ENCODE measurements at places on chromosomes 3 and 15. TPM values are rescaled to one million over a fixed set of nuclear protein-coding genes. Genes with fewer than 3 reads are reported as not detected.

DNA sequence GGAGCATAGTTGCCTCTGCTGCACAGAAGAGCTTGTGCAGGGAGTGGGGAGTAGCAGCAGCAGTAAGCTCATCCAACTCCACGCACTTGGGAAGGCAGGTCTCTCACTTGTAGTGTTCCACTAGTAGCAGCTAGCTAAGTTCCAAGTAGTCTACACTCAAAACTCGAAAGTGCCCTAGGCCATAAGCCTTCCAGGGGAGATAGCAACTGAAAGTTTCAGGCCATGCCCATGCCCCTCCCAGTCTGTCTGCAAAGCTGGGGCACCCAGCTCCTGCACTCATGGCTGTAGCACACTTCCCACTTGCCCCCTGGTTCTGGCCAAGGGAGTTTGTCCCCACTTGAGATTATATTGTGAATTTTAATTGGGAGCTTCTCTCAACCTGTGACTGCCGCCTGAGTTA, 57.5 kb downstream of the MFSD1 start:
- H3K27me3 ChIP-seq = peaks cover 10% of the 10 kb centered on the region
- H3K36me3 ChIP-seq = no peaks in the 10 kb centered on the region
- H3K4me1 ChIP-seq = no peaks in the 10 kb centered on the region

- no peaks in the 10 kb centered on the region for H3K4me1 ChIP-seq
- no peaks in the 10 kb centered on the region for H3K36me3 ChIP-seq
- no peak overlapping the region for H3K4me3 ChIP-seq
- H3K27me3 ChIP-seq = no peaks in the 10 kb centered on the region
- no peak for DNase-seq
These were observed 208.2 kb downstream of the THRB start for GRCh38 chr3:24286405-24286804.

GRCh38 chr3:69357196-69357595, 28.7 kb downstream of the FRMD4B start:
- DNase-seq = no peak
- no peaks in the 10 kb centered on the region for H3K27me3 ChIP-seq
- H3K4me3 ChIP-seq = no peak overlapping the region
- no peaks in the 10 kb centered on the region for H3K4me1 ChIP-seq
- no peak overlapping the region for H3K27ac ChIP-seq

DNA sequence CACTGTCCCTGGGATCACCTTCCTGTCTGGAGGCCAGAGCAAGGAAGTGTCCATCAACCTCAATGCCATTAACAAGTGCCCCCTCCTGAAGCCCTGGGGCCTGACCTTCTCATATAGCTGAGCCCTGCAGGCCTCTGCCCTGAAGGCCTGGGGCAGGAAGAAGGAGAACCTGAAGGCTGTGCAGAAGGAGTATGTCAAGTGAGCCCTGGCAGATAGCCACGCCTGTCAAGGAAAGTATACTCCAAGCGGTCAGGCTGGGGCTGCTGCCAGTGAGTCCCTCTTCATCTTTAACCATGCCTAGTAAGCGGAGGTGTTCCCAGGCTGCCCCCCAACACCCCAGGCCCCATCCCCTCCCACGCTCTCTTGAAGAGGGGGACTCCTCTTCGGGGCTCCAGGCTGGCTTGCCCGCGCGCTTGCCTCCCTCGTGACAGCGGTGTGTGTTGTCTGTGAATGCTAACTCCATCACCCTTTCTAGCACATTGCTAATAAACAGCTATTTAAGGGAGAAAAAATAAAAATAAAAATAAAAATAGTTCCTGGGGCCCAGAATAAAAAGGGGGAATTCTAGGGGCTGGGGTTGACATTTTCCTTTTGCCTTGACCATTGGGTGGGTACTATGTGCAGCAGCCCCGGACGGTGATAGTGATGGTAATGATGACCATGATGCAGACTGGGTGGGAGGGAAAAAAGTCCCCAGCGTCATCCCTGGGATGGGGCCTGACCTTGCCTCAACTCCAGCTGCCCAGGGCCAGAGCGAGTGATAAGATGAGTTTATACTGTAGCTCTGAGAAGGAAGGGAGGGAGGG, 3.3 kb upstream of the ALAS1 start:
- H3K27ac ChIP-seq = no peak overlapping the region
- no peaks in the 10 kb centered on the region for H3K36me3 ChIP-seq
- H3K4me3 ChIP-seq = no peak overlapping the region
- no peak for DNase-seq
- H3K4me1 ChIP-seq = peaks cover 9% of the 10 kb centered on the region

DNA sequence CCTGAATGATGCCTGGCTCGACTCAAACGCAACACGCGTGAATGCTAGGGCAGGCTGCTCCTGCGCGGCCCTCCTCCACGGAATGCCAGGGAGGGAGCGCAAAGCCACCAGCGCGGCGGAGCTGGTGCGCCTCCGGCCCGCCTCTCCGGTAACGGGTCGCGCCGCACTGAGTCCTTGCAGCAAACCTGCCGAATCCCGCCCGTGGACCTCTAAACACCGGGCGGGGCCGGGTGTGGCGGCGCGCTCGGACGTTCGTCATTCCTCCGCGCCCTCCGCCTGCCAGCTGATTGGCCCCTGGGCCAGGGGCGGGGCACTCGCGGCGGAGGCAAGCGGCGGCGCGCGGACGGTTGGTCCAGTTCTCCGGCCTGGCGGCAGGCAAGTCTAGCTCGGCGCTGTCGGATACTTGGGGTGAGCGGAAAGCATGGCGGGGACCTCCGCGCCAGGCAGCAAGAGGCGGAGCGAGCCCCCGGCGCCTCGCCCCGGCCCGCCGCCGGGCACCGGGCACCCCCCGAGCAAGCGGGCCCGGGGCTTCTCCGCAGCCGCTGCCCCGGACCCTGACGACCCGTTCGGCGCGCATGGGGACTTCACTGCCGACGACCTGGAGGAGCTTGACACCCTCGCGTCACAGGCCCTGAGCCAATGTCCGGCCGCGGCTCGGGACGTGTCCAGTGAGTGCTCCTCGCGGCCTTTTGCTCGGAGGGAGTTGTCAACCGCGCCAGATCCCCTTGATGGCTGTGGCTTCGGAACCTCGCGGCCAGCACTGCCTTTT, at the start of gene ATRIP:
ATRIP (plus strand) TSS at position 313 of the 769 bp plus-strand sequence; CDS start at position 422, 109 bp downstream.
- peak; percentile 96 for DNase-seq
- no peaks in the 10 kb centered on the region for H3K27me3 ChIP-seq
- peak within 1 kb of the TSS; percentile 98 for H3K4me3 ChIP-seq

The GOLGA6C gene
- not detected for total RNA-seq

DNA sequence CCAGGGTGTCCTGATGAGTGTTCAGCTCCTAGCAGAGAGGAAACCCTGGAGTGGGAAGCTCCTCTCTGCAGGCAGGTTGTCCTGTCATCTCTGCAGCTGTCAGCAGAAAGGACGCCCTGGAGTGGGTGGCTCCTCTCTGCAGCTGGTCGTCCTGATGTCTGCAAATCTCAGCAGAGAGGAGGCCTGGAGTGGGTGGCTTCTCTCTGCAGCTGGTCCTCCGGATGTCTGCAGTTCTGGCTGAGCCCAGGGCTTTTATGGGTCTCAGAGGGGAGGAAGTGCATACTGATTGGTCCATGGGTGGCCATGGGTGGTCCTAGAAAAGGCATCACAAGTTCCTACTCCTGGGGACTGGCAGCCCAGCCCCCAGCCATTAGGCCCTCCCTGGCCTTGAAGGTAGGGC, 102.6 kb upstream of the BNIP2 start:
- no peaks in the 10 kb centered on the region for H3K27me3 ChIP-seq
- H3K4me3 ChIP-seq = no peak overlapping the region
- H3K36me3 ChIP-seq = no peaks in the 10 kb centered on the region

- no peak overlapping the region for H3K27ac ChIP-seq
- no peak overlapping the region for H3K4me3 ChIP-seq
- H3K4me1 ChIP-seq = no peaks in the 10 kb centered on the region
- no peak for DNase-seq
These were observed 2.2 kb downstream of the ABCC5 start for GRCh38 chr3:184015381-184016019.

The RAD51 gene
- 34.1 TPM for total RNA-seq

The GOLGA8G gene
- not detected for total RNA-seq

GRCh38 chr3:175741951-175742350, 882.8 kb downstream of the NAALADL2 start:
- no peak overlapping the region for H3K4me3 ChIP-seq
- no peak overlapping the region for H3K27ac ChIP-seq
- H3K27me3 ChIP-seq = no peaks in the 10 kb centered on the region
- no peak for DNase-seq

The SMCO1 gene
- total RNA-seq = not detected

The CXCR6 gene
- total RNA-seq = not detected

DNA sequence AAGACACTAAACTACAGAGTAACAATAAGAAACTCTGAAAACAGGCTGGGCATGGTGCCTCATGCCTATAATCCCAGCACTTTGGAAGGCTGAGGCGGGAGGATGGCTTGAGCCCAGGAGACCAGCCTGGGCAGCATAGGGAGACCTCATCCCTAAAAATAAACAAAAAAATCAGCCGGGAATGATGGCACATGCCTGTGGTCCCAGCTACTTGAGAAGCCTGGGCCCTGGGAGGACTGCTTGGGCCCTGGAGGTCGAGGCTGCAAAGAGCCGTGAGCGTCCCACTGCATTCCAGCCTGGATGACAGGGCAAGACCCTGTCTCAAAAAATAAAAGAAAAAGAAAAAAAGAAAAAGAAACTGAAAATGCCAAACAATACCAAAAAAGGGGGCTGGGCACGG, 55.4 kb downstream of the TMCC1 start:
- H3K4me3 ChIP-seq = peak overlapping the region; percentile 56
- H3K36me3 ChIP-seq = peaks cover 11% of the 10 kb centered on the region
- H3K27ac ChIP-seq = no peak overlapping the region
- peak; percentile 53 for DNase-seq

The CRYGS gene
- 2.0 TPM for total RNA-seq

DNA sequence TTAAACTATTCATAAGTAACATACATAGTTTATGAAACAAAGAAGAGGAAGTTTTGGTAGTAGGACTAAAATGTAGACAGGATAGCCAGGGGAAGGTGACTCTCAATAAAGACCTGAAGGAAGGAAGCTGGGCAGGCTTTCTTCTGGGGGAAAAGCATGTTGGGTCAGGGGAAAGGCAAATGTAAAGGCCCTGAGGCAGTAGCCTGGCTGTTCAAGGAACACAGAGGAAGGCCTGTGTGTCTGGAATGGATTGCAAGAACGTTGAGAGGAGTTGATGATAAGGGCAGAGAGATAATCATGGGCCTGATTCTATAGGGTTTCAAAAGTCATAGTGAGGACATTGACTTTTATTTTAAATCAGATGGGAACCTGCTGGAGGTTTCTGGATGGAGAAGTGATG, 167.6 kb downstream of the SNRK start:
- no peaks in the 10 kb centered on the region for H3K27me3 ChIP-seq
- H3K4me3 ChIP-seq = no peak overlapping the region
- no peaks in the 10 kb centered on the region for H3K4me1 ChIP-seq
- DNase-seq = no peak
- H3K36me3 ChIP-seq = no peaks in the 10 kb centered on the region
- no peak overlapping the region for H3K27ac ChIP-seq

The DPPA2 gene
- 1.6 TPM for total RNA-seq

The GAP43 gene
- 1.5 TPM for total RNA-seq

GRCh38 chr3:146250449-146251382, at the start of gene PLSCR4:
TSS of gene PLSCR4 (minus strand) at chr3:146251105. CDS start at chr3:146222071, 29,034 bp downstream.
- DNase-seq = peak; percentile 81
- no peaks in the 10 kb centered on the region for H3K27me3 ChIP-seq
- H3K36me3 ChIP-seq = no peaks in the 10 kb centered on the region

The ECE2 gene
- total RNA-seq = 0.11 TPM

The ITIH1 gene
- not detected for total RNA-seq

The C3orf20 gene
- total RNA-seq = not detected

The ITGB5 gene
- total RNA-seq = 321 TPM

DNA sequence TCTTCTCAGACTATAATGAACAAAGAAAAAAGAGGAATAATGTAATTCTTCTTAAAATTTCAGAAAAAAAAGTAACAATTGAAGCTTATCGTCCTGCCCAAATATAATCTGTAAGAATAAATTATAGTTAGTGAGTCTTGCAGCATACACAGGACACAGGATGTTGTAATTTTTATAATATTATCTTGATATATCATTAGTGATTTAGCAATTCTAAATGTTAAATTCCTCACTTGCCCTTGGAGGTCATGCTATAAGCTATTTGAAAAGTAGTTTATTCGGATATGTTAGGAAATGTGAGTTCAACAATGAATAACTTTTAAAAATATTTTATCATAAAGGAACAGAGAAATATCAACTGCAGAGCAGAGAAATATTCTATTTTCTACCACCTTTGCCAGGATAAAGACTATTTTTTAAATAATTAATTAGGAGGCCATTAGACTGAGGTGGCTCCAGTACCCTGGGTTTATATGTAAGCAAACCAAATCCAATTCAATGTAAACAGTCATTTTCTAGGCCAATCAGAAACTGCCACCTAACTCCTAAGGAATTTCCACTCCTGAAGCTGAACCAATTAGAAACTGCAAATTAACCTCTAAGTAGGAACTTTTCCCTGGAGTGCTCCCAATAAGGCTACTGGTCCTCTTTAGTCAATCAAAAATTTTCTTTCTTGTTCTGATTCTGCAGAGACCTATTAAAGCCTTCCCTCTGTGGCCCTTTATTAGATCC, 1109.3 kb downstream of the ROBO2 start:
- H3K27ac ChIP-seq = no peak overlapping the region
- H3K36me3 ChIP-seq = no peaks in the 10 kb centered on the region
- H3K4me1 ChIP-seq = no peaks in the 10 kb centered on the region
- DNase-seq = no peak

The FBXL2 gene
- 11.8 TPM for total RNA-seq

The STRIT1 gene
- total RNA-seq = not detected

The FOXL2NB gene
- total RNA-seq = not detected

- no peak overlapping the region for H3K4me3 ChIP-seq
- no peaks in the 10 kb centered on the region for H3K4me1 ChIP-seq
- no peak overlapping the region for H3K27ac ChIP-seq
These were observed 14.6 kb downstream of the ZNF860 start for GRCh38 chr3:31996195-31996594.

DNA sequence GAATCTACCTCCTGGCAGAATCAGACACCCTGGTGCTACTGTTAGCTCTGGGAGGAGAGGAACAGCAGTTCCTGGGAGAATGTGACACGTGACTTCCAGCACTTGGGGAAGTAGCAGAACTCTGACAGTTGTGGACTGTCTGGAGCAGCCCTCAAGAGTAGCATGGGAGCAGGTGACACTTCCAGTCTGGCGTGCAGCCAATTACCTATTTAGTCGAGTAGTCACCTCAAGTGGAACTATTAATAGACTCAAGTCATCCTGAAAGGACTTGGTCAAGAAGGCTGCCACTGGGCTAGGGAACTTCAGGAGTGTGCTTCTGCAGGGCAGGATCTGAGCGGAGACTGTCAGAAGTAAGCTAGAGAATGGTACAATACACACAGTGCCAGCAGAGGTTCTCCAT, 62.3 kb downstream of the MTHFS start:
- no peak overlapping the region for H3K4me3 ChIP-seq
- no peak for DNase-seq
- no peaks in the 10 kb centered on the region for H3K27me3 ChIP-seq
- H3K27ac ChIP-seq = no peak overlapping the region
- H3K4me1 ChIP-seq = no peaks in the 10 kb centered on the region

The STX19 gene
- not detected for total RNA-seq

DNA sequence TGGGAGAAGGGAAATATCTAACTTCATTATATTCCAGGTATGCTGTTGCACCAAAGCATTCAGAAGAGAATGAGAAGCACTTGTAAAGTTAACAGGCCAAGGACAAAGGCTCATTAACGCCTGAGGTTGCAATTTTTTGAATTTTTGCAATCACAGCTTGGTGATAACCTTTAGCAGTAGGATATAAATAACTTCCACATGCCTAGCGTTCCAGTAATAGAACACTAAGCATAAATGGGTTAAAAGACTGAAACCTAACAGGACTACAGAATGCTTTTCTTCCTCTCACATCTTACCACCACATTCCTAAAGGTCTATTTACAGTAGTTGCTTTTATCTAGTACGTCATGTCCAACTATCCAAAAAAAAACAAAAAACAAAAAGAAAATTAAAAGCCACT, 57.4 kb upstream of the IMPG2 start:
- H3K4me1 ChIP-seq = no peaks in the 10 kb centered on the region
- DNase-seq = no peak
- H3K27ac ChIP-seq = no peak overlapping the region
- no peaks in the 10 kb centered on the region for H3K27me3 ChIP-seq
- H3K4me3 ChIP-seq = no peak overlapping the region

All from endodermal cell (in vitro differentiated cells).